Lung (tissue), 17 donors: ENCODE measurements at places on chromosomes 1 and 21. TPM values are rescaled to one million over a fixed set of nuclear protein-coding genes. Genes with fewer than 3 reads are reported as not detected.
A peak's percentile ranks its signal among the peaks of the same experiment; 100 is the strongest.

DNA sequence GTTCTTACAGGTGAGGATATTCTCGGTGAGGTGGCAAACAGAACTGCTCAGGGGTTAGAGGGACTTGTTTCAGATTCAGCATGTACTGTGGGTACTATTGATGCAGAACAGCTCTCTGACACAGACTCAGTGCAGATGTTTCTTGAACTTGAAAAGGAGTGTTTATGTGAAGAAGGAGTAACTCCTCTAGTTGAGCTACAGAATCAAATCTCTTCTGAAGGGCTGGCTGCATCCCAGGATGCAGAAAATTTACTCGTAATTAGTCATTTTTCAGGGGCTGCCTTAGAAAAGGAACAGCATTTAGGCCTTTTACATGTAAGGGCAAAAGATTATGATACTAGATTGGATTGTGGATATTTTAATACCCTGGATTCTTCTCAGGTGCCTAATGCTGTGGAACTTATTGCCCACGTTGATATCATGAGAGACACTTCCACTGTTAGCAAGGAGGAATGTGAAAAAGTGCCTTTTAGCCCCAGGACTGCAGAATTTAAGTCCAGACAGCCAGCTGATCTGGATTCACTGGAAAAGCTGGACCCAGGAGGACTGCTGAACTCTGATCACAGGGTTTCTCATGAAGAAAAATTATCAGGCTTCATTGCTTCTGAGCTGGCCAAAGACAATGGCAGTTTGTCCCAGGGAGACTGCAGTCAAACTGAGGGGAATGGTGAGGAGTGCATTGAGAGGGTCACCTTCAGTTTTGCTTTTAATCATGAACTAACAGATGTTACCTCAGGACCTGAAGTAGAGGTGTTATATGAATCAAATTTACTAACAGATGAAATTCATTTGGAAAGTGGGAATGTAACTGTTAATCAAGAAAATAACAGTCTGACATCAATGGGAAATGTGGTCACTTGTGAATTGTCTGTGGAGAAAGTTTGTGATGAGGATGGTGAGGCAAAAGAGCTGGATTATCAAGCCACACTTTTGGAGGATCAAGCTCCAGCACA lies 79.6 kb upstream of the BMP8A start:
- H3K27me3 ChIP-seq, result no peaks in the 10 kb centered on the region
- no peak for DNase-seq
- no peak overlapping the region for H3K27ac ChIP-seq
- H3K4me3 ChIP-seq, result no peak overlapping the region

GRCh38 chr21:32525282-32525681 lies 60.0 kb downstream of the TCP10L start:
- H3K4me3 ChIP-seq, result no peak overlapping the region
- no peaks in the 10 kb centered on the region for H3K27me3 ChIP-seq
- no peaks in the 10 kb centered on the region for H3K36me3 ChIP-seq
- DNase-seq, result no peak
- H3K4me1 ChIP-seq, result peaks cover 16% of the 10 kb centered on the region
- H3K27ac ChIP-seq, result peak overlapping the region; percentile 65

GRCh38 chr1:58390091-58390490 lies 156.4 kb downstream of the OMA1 start:
- no peaks in the 10 kb centered on the region for H3K4me1 ChIP-seq
- H3K27ac ChIP-seq, result no peak overlapping the region
- H3K27me3 ChIP-seq, result no peaks in the 10 kb centered on the region
- DNase-seq, result no peak
- no peaks in the 10 kb centered on the region for H3K36me3 ChIP-seq

GRCh38 chr1:59976194-59977074 lies 49.9 kb upstream of the CYP2J2 start:
- no peak overlapping the region for H3K4me3 ChIP-seq
- DNase-seq, result peak; percentile 74
- no peaks in the 10 kb centered on the region for H3K36me3 ChIP-seq
- no peaks in the 10 kb centered on the region for H3K27me3 ChIP-seq

GBP7 gene
- total RNA-seq, result 0.09 TPM
